ENCODE measurements at places on chromosomes 4 and X.

- DNase-seq: no peak
Observed at GRCh38 chr4:184279496-184280061, 61.9 kb upstream of the ENPP6 start.

- no peak for DNase-seq
Observed at GRCh38 chr4:116926631-116927295, 158.6 kb downstream of the TRAM1L1 start.

DNA sequence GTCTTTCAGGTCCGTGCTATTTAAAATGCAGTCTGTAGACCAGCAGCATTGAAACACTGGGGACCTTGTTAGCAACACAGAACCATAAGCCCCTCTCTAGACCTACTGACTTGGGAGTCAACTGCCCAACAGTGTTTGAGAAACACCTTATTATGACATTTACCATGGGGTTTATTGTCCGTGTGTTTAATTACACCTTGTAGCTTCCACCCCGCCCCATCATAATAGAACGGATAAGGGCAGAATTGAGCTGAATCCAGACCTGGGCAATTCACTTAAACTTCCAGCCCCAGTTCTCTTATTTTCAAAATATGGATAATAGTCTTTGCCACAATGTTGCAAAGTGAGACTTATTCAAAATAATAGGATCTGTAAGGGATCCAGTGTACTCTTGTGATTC lies 30.6 kb upstream of the CLNK start:
- no peak for DNase-seq

DNA sequence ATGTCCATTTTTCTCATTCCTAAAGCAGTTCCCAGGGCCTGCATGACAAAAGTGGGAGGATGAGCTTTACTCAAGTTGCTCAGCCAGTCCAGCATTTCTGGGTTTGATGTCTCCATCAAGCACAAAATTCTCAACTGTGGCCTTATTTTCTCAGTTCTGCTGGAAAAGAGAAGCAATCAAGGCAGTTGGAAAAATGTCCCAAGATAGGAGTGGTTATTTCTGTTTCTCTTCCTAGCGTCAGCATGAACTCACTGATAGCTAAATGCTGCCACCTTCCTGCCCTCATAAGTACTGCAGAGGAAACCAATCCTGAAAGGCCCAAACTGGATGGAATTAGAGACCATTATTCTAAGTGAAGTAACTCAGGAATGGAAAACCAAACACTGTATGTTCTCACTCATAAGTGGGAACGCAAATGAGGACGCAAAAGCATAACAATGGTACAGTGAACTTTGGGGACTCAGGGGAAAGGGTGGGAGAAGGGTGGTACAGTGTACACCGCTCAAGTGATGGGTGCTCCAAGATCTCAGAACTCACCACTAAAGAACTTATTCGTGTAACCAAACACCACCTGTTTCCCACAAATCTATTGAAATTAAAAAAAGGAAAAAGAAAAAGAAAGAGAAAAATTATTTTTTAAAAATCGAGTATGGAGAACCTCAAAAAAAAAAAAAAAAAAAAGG lies 29.6 kb downstream of the ADH7 start:
- DNase-seq: peak; percentile 17

DNA sequence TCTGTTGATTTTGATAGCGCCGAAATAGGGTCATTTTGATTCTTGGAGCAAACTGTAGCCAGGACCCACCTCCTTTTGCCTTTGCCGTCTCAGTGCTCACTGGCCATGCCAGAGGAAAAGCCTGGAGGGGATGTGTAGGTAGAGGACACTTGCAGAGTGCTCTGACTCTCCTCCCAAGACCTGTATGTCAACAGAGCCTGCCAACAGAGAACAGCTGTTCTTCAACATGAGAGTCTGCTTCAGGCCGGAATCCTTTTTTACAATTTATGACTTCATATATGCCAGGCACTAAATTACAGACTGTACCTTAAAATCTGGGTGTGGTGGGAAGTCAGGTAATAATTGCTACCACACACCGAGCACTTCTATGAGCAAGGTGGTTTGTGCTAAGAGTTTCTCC lies 94.2 kb downstream of the KDR start:
- DNase-seq: no peak

GRCh38 chr4:92254767-92255442 lies 48.9 kb upstream of the GRID2 start:
- no peak for DNase-seq

DNA sequence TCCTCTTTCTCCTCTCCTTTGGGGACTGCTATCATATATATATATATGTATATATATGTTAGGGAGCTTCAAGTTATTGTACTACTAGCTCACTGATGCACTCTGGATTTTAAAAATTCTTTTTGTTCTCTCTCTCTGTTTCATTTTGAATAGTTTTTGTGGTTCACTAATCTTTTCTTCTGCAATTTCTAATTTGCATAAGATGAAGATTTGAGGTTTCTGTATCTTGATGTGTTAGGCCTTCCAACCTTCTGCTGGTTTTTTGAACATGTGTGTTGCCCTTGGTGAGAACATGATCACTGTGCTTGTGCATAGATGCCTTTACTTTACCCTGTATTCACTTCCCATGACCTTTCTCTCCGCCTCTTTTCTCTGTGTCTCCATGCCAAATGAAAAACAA lies 7.8 kb upstream of the ZNF718 start:
- no peak for DNase-seq

DNA sequence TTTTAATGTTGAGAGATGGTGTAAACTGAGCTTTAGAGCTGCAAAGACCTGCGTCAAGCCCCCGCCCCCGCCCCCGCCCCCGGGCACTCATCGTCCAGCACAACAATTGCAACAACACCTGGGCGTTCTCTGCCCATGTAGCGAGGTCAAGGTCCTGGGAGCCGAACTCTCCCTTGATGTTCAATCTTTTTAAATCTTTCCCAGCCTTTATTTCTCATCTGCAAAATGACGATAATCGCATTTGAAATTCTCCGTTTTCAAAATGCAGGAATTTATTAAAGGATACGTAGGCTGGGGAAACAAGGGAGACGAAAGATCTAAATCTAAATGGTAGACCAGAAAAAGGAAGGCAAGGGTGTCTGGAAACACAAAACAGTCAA lies 648 bp upstream of the MSMO1 start:
- DNase-seq: no peak

DNA sequence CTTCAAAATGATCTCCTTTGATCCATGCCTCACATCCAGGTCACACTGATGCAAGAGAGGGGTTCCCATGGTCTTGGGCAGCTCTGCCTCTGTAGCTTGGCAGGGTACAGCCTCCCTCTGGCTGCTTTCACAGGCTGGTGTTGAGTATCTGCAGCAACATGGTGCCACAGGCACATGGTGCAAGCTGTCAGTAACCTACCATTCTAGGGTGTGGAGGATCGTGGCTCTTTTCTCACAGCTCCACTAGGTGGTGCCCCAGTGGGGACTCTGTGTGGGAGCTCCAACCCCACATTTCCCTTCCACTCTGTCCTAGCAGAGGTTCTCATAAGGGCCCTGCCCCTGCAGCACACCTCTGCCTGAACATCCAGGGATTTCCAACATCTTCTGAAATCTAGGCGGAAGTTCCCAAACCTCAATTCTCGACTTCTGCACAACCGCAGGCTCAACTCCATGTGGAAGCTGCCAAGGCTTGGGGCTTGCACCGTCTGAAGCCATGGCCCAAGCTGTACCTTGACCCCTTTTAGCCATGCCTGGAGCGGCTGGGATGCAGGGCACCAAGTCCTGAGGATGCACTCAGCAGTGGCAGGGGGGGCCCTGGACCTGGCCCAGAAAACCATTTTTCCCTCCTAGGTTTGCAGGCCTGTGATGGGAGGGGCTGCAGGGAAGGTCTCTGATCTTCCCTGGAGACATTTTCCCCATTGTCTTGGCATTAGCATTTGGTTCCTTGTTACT lies 137.8 kb upstream of the NUDT6 start:
- no peak for DNase-seq

DNA sequence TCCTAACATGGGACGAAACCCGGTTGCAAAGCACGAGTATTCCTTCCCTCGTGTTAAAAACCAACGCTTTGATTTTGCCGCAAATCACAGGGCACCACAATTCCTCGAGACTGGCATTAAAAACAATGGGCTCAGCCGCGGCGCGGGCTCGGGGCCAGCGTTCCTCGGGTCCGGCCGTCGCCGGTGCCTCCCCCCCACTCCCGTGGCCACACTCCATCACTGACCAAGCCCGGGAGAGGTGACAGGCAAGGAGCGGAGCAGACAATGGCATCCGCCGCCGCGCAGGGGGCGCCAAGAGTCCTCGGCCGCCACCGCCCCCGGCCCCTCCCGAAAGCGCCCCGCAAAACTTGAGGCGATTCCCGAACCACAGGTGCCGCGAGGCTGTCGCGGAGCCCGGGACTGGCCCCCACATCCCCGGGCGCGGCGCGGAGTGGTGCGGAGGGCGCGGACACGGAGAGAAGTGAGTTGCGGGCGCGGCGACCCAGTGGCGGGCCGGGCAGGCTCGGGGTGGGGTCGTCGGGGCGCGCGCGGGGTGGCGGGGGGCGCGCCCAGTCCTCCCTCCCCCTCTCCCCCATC lies 445 bp downstream of the AP1S2 start:
- DNase-seq: peak; percentile 30

- DNase-seq: no peak
Observed at GRCh38 chr4:48827622-48828021, 3.3 kb upstream of the OCIAD1 start.

DNA sequence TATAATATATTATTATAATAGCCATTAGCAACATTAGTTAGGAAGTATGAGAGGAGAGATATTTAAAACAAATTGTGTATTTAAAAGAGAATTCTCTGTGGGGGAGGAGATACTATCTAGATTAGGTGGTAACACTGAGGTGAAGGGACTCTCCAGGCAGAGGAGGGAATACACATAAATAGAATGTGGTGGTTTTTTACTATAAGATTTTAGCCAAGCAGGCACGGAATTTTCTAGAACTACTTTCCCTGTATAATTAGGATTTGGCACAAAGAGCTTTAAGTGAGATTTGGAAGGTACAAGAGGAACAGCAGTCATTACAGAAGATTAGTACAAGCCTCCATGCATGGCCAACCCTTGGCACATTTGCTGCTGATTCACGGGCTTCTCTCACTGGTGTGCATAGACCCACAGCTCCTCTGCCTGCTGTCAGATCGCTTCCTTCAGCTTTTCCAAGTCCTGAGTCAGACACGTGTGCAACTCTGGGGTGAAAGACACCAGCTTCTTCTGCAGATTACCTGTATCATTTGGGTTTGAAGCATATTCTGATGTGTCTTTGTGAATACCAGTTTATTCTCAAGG lies 685.5 kb downstream of the KCTD8 start:
- no peak for DNase-seq

GRCh38 chr4:107718351-107718965 lies 1.6 kb downstream of the PAPSS1 start:
- DNase-seq: no peak

GRCh38 chr4:177826973-177827372 lies 384.7 kb upstream of the AGA start:
- DNase-seq: no peak

- DNase-seq: no peak
Observed at GRCh38 chrX:12423346-12423745, 285.1 kb downstream of the FRMPD4 start.

DNA sequence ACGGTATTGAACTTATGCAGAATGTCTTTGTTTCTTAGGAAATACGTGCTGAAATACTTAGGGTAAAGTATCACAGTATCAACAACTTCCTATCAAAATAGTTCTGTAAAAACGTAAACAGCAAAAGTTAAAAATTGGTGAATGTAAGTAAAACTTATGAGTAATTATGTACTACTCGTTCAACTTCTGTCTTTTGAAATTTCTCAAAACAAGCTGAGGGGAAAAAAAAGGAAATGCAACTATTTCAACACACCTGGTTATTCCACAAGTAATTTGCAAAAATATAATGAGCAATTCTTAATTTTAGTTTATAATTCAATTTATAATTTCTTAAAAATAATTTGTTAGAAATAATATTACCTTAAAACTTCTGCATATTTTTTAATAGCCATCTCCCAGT lies 8.3 kb downstream of the PPID start:
- no peak for DNase-seq

DNA sequence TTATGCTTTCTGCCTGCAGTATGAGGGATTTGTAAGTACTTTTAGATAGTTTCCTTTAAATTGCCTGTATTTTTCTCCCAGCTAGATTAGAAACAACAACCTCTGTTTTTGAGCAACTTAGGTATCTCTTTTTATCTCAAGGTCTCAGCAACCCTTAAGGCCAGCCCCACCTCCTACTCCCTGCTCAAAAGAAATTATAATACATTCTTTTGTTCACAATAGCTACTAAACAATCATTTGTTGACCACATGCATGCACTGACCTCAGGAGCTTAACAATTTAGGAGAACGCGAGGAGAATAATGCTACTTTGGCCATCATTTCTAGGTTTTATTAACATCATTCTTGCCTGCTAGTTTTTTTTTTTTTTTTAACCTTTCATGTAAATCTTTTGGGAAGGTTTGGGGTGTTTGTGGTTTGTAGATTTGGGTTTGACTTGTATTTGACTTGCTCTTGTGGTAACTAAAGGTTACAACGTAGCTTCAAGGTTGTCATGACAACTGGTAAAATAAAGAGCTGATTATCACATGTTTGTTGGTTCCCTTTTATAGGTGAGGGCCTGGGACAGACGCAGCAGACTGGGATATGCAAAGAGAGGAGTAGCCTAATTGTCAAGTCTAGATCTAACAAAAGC lies 145.4 kb upstream of the PLAC1 start:
- no peak for DNase-seq

DNA sequence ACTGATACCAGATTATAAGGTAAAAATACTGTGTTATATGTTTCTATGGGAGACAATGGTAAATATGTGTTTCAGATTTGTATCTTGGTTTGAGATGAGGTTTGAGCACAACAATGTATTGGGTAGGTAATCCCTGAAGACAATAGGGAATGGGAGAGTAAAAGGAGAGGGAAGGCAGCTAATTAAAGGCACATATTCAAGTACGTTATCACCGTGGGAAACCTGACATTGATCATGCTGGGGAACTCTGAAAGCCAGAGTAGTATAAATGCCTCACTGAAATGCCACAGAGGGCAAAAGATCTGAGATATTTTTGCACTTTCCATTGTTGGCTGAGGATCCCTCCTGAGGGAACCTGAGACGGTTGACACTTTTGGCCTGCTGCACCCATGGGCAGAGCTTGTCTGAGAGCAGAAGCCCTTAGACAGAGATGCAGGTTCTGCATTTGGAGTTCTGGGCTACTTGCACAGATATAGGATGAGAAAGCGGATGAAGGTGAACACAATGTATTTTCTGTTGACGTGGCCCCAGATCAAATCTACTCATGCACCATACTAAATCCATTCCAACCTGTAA lies 506.7 kb downstream of the PCDH18 start:
- no peak for DNase-seq
